ENCODE measurements at places on chromosomes 11 and 22.

- no peak for DNase-seq
Measured at GRCh38 chr11:91513734-91514133, 710.9 kb upstream of the FAT3 start.

DNA sequence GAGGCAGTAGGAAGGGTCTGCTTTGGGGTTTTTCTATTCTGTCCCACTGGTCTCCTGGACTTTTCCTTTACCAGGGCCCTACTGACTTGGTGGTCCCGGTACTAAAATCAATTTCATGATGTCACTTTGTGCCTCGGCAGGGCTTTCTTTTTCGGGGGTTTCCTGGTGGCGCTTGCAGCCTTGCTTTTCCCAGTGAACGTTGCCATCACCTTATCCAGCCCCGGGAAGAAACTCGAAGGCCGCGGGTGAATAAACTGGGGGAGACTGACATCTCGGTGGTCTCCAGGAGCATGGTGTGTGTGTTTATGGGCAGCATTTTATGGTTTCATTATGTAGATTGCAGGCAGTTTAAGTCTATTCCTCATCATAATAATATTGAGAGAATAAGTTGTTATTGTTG lies 84.4 kb downstream of the KCNQ1 start:
- DNase-seq: no peak

DNA sequence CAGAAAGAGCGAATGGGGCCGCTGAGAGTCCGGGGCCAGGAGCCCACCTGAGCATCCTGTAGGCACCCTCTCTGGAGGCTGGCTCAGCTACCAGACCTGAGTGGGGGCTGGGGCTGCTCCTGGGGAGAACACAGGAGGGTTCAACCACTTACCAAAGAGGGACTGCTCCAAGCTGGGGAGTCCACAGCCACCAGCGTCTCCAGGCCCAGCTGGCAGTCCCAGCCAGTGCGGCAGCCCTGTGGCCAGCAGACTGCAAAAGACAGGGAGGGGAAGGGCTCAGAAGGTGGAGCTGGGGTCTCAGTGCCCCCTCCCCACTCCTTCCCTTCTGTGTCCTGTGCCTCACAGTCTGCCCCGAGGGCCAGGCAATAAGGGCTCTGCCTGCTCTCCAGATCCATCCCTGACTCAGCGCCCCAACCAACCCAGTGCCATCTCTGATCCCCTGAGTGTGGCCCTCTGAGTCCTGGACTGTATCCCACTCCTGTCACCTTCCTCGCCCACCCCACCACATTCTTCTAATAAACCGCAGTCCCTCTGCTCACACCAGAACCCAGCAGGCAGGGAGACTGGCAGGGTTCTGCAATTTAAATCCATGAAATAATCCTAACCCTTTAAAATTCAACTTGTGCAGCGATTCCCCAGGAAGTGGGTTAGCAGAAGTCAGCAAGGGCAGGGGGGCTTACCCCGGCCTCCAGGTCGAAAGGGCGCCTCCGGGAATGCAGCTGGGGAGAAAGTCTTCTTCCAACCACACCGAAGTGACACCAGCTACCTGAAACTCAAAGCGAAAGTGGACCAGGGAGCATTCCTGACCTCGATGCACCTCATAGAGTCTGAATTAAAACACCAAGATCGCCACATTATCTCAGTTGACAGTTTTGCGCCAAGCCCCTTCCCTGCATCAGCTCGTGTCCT lies 13.3 kb downstream of the CHST1 start:
- DNase-seq: no peak

DNA sequence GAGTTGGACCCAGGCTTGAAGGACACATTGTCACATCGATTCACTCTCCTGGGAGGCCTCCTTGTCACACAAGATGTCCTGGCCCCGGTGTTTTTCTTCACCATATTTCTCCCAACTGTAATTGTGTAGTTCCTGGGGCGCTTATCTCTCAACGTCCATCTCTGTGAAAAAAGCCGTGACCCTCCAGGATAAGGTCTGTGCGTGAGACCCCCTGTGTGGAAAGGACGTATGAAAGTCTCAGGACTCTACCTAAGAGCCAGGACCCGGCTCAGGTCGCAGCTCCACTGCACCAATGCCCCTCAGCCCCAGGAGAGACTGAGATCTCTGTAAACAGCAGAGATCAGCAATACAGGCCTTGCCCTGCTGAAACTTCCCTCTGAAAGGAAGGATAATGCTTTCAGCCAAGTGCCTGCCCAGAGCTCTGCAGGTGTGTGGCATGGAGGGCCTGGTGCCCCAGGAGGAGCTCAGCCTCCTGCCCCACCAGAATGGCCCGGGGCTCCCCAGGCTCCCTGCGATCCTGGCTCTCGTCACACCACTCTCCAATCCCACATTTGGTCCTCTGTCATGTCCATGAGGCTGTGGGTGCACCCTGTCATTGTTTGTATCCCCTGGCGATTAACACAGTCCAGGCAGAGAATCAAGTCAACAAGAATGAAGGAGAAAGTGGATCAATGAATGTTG lies 119.2 kb upstream of the TMEM45B start:
- no peak for DNase-seq

- DNase-seq: no peak
Measured at GRCh38 chr22:42433754-42434682, 1.8 kb upstream of the NFAM1 start.

DNA sequence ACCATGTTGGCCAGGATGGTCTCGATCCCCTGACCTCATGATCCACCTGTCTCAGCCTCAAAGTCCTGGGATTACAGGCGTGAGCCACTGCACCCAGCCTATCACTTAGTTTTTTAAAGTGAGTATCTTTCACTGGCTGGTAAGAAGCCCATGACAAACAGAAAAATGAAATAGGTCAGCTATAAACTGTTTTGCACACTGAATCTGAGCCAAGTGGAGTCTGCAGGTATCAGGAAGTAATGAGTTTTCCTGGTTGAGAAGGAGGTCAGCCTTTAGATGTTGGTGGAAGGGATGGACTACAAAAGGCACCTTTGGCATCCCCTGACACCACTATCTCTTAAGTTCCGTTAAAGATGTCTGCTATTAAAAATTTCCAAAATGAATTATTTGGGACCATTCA lies 345.1 kb downstream of the AASDHPPT start:
- DNase-seq: no peak

DNA sequence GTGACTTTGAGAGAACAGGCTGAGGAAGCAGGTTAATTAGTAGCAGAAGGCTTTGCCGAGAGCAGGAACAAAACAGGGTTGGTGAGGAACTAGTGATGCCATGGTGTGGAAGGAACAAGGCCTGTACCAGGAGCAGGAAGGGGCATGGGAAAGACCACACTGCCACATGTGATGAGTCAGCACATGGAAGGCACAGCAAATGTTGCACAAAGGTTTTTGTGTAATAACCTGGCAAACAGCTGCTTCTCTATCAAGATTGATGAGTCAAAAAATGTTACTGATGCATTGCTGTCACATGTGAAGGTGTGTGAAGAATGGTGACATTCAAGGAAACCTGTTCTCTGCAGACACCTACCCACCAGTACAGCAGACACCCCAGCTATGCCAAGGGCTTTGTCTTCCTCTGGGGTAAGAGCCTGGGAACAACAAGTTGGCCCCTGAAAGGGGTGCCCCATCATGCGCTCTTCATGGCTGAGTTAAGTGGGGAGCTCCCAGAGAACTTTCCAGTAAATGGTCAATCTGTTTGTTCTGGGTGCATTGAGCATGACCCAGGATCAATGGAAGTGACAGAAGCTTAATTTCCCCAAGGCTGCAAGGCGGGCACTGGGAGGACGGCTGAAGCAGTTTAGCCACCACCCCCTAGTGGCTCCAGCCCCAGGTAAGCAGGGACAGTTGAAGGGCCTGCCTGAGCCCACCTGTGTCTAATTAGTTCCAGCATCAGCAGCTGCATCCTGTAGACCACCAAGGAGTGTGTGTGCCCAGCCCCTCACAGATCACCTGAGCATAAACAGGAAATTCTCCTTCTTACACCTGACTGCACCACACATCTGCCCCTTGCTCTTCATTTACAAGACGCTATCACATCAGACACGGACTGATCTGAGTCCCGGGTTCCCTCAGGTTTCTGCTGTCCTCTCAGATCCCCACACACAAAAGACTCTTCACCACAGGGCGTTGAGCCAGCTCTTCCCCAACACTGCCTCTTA lies 47.6 kb downstream of the GGTLC2 start:
- DNase-seq: no peak

- no peak for DNase-seq
Measured at GRCh38 chr11:68527585-68527984, 67.0 kb downstream of the PPP6R3 start.

- no peak for DNase-seq
Measured at GRCh38 chr11:61707574-61707973, 27.4 kb downstream of the DAGLA start.

GRCh38 chr22:18148293-18148965 lies 1.5 kb upstream of the USP18 start:
- DNase-seq: no peak

DNA sequence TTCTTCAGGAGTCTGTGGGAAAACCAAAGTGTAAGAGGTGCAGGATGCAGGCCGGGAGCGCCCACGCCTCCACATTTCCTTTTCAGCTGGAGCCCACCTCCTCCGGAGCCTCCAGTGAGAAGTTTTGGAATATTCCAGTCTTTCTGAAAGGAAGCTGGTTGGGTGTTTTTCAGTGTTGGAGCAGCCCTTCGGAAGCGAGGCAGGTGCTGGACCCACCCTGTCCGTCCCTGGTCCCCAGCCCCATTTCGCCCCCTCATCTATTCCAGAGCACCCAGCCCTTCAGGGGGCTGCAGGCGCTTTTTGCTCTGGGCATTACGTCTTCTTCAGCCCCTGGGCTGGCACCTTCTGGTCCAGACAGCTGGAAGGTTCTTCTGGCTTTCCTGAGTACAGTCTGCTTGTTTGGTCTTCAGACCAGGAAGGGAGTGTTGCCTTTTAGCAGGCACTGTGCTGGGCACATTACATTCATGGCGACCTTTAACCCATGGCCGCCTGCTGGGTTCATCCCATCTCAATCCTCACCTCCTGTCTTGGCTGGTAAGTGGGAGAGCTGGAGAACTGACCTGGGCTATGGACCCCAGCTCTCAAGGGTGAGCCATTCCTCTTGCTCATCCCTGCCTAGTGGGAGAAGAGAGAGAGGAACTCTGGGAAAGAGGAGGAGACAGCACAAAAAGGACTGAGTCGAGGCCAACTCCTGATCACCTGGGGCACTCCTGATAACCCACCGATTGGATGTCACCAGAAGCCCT lies 710 bp upstream of the THY1 start:
- no peak for DNase-seq

DNA sequence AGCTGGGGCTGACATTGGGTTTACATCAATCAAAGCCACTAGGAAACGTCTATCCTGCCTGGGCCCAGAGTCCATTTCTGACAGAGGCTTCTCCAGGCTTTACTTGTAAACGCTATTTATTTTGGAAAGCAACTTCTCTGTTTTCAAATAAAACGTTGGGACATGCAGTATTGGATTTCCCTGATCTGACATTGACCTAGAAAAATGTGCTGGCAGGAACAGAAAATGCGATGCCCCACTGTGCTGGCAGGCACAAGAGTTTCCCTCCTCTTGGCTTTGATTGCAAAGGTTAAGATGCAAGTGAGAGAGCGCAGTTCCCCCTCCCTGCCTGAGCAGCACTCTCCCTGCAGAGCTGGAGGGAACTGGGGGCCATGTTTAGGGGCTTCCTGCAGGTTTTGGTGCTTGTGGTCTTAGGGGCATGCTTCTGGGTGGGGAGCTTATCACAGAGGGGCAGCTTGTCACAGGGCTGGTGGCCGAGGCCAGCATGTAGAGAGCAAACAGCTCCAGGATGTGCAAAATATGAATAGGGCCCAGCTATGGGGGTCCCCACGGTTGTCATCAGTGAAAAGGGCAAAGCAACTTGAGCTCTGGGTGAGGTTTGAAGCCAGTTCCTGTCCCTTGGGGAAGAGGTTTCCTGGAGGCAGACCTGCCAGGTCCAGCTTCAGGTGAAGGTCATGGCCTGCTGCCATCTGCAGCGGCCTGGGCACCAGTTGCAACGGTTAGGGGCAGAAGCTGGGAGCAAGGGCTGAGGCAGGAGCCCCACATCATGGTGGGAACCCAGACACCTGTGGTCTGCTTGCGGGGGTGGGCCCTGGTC lies 42.3 kb upstream of the DKK3 start:
- DNase-seq: no peak

DNA sequence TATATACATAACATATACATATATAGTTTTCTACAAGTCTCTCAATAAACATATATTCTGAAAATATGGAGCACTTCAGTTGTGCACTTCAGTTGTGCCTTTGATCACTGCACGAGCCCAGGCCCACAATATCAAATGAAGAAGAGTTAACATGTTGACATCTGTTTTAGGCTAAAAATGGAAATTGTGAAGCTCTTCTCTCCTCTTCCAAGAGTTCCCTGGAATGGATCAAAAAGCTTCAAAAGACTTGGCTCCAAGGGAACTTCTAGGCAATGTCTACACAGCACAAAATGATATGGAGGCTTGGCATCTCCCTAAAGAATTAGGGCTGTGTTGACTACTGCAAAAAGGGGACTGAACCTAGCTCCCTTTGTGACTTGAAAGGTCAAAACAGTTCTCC lies 36.9 kb downstream of the MAML2 start:
- no peak for DNase-seq

GRCh38 chr22:44026630-44027511 lies 2.8 kb downstream of the PARVB start:
- no peak for DNase-seq

DNA sequence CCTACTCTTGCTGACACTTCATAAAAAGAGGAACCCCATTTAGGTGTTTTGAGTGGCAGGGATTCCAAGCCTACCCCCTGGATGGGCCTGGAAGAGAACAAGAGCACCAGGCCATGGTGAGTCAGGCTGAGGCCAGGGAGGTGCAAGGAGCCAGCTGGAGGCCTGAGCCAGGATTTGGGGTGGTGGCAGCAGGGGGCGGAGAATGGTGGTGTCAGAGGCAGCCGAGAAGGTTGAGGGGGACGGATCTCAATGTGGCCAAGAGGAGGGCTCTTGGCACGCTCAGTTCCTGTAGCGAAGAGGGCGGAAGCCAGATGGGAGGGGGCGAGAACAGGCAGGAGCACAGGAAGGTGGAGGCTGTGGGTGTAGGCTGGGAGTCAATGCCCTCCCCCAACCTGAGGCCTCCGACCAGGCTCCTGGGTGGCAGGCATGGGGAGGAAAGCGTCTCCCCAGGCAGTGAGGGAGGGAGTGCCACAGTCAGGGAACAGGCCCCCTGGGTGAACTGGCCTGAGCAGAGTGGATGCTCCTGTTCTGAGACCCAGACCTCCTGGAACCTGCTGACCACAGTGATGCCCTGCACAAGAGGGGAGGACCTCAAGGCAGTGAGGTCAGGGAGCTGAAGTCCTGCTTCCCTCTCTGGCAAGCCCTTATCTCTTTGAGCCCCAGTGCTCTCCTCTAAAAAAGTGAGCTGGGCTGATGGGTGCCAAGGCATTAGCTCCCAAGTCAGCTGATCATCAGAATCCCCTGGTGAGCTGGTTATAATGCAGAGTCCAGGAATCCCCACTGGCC lies 13.9 kb downstream of the RTN4RL2 start:
- DNase-seq: peak; percentile 60

- DNase-seq: no peak
Measured at GRCh38 chr11:106989078-106989455, 29.2 kb downstream of the GUCY1A2 start.

GRCh38 chr22:41597635-41597953 lies 8.0 kb upstream of the PMM1 start:
- DNase-seq: no peak
